ENCODE measurements at places on chromosomes 11 and 22.

DNA sequence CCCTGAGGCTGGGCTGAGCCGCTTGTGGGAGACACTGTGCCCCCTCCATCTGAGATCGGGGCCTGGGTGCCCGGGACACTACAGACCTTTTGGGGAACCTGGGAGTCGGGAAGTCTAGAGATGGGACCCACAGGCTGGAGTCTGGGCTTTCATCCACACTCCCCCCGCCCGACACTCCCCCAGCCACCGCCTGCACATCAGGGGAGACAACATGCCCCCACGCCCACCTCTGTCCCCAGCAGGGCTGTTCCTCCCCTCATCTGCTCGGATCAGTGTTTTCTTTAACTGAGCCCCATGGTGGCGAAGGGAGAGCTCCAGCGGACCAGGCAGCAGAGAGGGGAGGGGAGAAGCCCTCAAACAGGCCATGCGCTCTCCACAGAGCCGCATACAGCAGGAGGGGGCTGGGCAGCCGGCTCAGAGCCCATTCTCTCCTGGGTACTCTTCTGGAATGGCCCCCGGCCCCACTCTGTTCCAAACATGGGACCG, 174.7 kb downstream of the IGLL1 start:
- DNase-seq: no peak

GRCh38 chr11:88360141-88360540, 22.6 kb upstream of the CTSC start:
- DNase-seq: no peak

DNA sequence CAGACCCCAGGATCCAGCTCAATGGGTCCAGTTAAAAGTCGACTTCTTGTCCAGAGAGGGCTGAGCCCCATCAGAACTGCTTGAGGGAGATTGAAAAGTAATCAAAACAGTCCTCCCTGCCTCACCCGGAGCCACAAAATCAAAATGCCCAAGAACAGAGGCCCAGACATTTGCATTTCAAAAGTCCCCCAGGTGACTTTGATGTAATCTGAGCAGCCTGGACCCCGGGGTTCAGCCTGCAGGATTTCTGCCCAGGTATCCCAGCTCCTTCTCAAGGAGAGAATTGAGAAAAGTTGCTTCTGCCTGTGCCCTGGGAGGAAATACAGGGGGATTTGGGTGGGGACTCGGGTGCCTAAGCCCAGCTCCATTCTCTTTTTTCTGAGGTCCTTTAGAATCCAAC, 1385.0 kb downstream of the TBC1D22A start:
- no peak for DNase-seq

DNA sequence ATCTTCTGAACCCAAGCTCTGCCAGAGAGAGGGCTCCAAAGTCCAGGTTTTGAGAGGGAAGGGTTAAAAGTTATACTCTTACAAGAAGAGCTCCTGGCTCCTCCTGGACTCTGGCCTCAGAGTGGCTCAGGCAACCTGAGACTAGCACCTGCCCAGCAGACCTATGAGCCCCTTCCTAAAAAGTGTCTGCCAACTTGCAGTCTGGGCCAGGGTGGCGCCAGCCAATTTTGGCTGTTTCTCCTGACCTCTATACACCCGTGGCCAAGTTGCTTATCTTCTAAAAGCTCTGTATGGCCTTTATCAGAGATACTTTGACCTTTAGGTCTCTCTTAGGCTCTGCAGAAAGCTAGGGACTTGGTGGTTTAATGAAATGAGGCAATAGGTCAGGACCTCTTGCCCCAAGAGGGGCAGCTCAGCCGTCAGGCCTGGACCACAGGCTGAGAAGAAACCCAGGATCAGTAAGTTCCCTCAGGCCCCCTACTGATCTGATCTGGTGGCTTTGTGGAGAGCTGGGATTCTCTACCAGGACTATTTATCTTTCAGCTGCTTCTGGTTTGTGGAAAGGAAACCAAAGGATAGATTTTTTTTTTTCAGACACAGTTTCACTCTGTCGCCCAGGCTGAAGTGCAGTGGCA, 10.3 kb upstream of the UCP3 start:
- DNase-seq: no peak

- DNase-seq: no peak
These were observed 55.2 kb downstream of the KDM2A start for GRCh38 chr11:67174311-67174710.

- no peak for DNase-seq
These were observed 174.1 kb downstream of the CSNK2A3 start for GRCh38 chr11:11178671-11179638.

GRCh38 chr11:114061048-114061680, 1.7 kb downstream of the ZBTB16 start:
- DNase-seq: no peak

- DNase-seq: no peak
These were observed 71.5 kb upstream of the IGLL5 start for GRCh38 chr22:22816171-22816514.

DNA sequence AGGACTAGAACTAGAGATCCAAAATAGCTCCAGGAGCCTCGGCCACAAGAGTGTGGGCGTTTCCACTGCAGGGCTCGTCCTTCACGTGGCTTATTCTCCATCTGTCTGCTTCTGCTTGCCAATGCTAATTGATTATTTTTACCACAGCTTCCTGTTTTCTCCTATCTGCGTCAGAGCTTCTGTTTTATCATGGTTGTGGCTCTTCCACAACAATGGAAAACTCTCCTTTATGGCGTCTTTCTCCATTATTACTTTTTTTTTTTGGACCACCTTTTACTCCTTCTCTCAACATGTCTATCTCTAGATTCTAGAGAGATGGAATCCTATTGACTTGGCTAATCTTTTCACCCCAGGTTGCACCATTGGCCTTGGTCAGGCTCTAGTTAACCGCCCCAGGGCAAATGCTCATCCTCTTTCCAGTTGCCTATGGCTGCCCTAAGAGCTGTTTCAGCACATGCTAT, 25.9 kb downstream of the CAT start:
- no peak for DNase-seq

- no peak for DNase-seq
These were observed 267.5 kb downstream of the SBF2 start for GRCh38 chr11:10026514-10026913.

DNA sequence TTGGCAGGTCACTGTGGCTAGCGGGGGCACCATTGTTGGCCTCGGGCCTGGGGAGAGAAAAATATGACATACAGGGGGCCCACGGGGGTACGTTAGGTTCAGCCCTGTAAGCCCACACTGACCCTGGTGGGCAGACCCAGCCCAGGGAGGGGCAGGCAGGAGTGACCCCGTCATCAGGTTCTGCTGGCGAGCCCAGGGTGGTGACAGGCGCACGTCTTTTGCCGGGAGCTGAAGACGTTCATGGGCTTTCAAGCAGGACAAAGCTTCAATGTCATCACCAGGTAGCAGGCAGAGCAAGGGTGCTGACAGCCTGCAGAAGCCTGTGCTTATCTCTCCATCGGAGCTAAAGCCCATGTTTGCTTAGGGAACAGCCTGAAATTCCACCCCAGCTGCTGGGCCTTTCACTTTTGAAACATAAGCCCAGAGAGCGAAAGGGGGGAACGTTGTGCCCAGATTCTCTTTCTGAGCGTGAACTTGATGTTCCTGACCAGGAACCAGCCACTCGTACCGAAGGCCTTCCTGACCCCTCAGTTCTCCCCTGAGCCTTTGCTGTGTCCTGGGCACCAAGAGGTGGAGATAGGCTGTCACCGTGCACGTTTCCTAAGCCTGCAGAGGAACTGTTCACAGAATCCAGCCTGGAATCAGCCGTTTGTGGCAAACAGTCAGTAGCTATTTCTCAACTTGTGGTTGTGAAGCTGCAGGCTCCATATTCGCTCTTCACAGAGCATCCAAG, 74.0 kb upstream of the ATXN10 start:
- peak; percentile 28 for DNase-seq

DNA sequence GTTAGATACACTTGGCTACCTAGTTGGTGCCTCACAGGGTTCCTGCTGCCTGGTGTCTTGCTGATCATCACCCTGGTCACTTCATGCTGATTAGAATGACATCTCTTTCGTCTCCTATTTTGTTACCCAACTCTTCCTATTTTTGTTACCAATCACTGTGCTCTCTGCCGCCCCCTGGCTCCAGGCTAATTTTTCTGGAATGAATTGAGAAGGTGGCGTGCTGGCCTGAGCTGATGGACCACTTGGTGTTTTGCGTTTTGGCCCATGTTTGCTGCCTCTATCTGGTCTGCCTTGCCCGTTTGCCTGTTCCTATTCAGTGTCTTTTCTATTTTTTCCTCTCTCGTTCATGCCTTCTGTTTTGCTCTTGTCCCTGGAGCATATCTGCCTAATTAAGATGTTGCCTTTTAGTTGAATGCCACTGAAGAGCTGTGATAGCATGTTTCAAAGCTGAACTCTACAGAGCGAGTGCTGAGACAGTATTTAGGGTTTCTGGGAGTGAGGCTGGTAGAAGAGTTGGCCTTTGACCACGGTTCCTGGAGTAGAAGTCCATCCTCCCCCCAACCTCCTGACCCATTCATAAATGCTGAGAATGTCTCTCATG, 5.9 kb upstream of the ATF4 start:
- no peak for DNase-seq

DNA sequence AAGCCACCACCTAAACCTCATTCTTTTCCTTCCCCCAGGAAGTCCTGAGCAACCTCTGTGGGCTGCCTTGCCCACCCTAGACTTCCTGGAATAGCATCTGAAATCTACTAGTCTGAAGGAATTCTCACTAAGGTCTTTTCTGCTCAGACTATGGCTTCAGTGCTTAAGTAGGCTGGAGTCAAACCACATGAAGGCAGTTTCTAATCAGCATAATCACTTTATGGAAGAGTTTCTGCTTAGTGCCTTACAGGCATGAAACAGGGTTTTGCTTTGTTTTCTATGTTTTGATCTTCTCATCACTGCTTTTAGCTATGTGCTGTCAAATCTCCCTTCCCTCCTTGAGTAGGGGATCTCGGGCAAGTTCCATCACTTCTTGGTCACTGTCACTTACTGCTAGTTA, 117.7 kb downstream of the WT1 start:
- DNase-seq: no peak

DNA sequence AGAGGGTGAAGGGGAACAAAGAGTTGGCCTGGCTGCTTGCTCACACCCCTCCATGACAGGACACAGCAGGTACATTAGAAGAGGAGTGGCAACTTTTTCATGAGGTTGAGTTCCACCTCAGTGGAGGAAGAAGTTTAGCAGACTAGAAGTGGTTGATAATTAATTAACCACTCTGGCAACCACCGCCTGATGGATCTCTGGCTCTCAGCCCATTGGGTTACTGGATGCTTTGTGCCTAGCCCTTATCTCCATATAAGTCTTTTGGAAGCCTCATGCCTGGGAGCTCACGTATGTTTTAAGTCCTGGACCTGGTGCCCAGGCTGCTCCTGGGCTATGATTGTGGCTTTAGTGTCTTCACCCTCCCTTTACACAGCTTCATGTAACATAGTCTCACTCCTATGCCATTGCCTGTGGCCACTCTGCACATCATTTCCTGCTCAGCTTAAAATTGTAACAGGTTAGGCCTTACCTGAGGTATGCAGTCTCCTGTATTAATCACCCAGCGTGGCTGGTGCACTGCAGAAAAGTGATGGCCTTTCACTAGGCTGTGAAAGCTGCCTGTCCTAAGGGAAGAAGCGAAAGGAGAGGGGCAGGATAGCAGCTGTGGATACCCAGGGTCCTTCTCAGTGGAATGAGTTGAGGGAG, 72.7 kb upstream of the CRTAM start:
- DNase-seq: no peak

- DNase-seq: no peak
These were observed 43.9 kb downstream of the PDE3B start for GRCh38 chr11:14687456-14687855.

GRCh38 chr11:1753229-1753928, 3.0 kb upstream of the IFITM10 start:
- no peak for DNase-seq

DNA sequence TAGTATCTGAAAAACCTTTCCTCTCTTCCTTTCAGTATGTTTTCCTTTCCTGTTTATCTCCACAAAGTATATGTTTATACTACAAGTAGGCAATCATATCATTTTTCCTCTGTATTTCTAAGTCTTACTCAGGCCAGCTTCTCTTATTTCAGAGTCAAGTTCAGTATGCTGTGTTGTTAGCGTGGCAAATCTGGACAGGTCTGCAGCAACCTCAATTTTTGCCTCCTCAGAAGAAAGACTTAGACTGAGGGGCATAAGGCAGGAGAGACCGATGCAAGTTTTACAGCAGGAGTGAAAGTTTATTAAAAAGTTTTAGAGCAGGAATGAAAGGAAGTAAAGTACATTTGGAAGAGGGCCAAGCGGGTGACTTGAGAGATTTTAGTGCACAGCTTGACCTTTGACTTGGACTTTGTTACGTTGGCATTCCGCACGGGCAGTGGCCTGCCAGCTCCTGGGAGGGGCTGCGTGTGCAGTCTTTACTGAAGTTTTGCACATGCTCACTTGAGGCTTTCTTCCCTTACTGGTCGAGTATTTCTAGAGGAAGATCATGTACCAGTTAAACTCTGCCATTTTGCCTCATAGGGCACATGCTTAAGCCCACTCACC, 343.2 kb downstream of the NTM start:
- no peak for DNase-seq

GRCh38 chr22:49404576-49405241, 423.0 kb downstream of the BRD1 start:
- DNase-seq: no peak

DNA sequence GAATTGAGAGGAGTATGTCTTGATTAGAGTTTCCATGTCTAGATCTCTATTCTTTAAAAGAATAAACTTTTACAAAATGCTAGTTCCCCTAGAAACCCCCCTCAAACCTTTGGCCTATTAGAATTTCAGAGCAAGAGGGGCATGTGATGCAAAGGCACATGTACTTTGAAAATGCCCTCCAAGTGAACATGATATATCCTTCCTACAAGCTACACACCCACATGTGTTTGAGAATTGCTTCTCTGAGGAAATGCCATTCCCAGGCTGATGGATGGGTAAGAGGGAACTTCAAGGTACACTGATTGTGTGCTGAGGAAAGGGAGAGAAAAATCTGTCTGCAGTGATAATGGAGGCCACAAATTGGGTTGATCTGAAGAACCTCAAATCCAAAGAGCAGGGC, 59.5 kb upstream of the PSMA1 start:
- DNase-seq: no peak

DNA sequence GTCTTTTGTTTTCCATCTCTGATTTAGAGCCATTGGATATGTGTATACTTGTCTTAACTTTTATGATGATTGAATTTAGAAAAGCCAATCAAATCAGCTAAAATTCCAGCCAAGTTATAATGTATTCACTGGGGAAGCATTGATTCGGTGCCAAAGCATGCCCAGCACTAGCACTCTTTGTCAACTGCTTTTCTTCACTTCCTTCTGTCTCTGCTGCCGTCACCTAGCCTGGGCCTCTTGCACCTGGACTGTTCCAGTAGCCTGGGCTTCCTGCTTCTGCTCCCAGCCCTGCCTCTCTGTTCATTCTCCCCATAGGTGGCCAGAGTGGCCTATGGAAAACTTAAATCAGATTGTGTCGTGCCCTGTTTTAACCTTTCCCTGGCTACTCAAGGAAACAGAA, 80.7 kb downstream of the NAV2 start:
- DNase-seq: no peak

Measured in NCI-H146 (cell line).